ENCODE measurements at places on chromosomes 5 and 9.

DNA sequence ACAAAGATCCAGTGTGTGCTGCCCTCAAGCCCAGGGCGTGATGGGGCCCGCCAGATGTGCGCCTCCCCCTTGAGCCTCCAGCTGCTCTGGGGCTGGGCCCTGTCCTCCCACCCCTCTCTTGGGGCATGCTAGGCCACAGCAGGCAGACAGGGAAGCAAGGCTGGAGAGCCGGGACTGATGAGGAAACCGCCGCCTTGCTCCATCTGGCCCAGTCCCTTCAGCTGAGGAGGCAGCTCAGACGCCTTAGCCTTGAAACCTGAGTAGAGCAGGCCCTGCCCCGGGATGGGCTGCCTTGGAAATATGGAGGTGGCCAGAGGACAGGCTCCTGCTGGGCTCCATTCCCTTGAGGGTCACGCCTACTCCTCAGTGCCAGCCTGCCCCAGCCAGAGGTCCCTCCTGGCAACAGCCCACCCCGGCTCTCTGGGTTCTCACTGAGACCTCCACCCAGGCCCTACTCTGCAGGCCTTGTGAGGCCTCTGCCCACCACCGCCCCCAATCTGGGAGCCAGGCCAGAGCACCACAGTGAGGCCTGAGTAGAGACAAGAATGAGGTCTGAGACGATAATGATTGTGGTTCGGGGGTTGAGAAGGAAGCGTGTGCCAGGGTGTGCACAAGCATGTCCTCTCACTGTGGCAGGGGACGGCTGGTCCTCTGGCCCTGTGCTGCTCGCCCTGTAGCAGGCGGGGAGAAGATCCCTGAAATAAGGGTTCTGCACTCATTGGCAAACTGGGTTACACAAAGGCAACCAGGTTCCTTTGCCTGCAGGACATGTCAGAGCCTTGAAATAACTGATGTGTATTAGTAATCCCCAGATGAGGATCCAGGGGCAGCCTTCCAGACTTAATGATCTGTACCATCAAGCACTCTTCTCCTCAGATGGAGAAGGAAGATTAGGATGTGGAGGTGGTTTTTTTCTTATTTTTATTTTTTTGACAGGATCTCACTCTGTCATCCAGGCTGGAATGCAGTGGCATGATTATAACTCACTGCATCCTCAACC, 30.9 kb downstream of the CXXC5 start:
- no peak for DNase-seq

- DNase-seq = peak; percentile 61
These were observed 133.2 kb downstream of the MTX3 start for GRCh38 chr5:79857714-79858409.

DNA sequence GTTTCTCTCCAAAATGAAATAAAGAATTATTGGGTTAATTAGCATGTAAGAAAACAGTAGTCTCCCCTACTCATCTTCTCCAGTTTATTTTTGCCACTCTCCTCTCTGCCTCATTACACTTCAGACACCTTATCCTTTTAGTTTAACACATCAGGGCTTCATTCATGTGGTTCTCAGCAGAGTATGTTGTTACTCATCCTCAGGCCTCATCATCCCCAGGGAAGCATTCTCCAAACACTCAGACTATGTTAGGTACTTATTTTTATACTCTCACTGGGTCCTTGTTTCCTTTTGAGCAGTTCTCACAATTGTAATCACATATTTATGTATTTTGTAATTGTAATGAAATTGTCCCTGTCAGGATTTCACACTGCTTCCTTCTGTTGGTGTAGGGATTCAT, 470.5 kb downstream of the PDE4D start:
- DNase-seq = no peak

- no peak for DNase-seq
These were observed 58.4 kb upstream of the RAPGEF1 start for GRCh38 chr9:131798246-131798645.

GRCh38 chr5:15731699-15732098, 231.7 kb downstream of the FBXL7 start:
- no peak for DNase-seq

DNA sequence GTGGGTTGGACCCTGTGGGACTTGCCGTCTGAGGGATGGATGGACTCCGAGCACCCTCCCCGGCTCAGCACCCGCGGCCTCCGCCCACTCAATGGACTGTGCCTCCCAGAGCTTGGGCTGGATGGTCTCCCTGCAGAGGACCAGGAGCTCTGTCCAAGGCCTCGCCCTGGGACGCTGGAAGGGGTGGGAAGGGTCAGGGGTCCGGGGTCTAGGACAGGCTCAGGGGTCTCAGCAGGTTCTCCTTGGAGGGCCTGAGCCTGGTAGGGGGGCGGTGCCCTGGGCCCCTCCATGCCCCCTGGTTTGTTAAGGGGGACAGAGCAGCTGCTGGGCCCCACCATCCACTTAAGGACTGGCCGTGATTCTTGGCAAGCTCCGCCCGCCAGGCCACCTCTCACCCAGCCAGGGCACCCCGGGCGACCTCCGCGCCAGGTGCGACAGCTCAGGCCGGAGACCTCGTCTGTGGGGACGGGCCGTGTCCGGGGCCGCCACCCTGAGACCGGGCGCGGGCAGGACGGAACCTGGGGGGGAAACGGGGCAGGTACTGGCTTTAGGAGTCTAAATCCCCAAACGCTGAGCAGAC, 29.2 kb downstream of the EXOC3 start:
- DNase-seq = no peak

GRCh38 chr5:66639037-66639436, 42.8 kb downstream of the MAST4 start:
- DNase-seq = no peak

DNA sequence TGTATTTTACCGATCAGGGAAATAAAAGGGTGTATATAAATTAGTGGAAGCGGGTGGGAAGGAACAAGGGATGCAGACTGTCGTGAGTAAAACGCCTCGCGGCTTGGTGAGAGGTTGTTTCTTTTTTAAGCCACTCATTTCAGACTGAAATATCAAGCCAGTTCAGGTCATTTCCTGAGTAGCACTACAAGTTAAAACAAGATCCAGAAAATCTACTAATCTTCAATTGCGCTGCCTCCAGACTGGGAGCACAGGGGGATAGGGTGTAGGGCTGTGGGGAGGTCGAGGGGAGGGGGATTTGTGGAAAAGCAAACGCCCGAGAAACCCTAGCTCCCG, 140.8 kb downstream of the TSSK1B start:
- DNase-seq = no peak

GRCh38 chr5:135821061-135821801, 13.2 kb upstream of the SLC25A48 start:
- DNase-seq = no peak

DNA sequence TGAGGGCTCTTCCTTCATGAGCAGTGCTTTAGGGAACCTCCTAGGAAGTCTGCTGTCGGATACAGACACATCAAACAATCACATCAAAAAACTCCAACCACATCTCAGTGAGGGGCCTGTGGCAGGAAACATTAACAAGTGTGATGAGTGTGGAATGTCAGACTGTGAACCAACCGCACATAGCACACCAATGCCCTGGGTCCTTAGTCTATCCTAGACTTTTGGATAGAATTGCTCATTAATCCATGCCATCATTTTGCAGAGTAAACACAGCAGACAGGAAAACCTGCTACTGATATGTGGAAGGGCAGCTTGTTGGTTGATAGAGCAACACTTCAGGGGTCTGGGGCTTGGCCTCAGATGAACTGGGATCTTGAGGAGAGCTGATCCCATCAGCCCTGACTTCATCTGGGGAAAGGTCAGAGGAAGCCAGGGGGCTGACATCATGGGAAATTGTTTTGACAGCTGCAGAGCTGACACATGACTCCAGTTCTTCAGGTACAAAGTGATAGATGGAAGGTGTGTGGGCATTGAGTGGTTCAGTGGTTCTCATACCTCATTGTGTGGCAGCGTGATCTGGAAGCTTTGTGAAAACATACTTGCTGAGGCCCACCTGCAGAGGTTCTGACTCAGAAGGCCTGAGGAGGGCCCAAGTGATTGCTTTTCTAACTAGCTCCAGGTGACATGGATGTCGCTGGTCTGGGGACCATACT, 193.3 kb downstream of the DIRAS2 start:
- DNase-seq = no peak

GRCh38 chr9:134336228-134336627, 10.0 kb downstream of the RXRA start:
- no peak for DNase-seq

DNA sequence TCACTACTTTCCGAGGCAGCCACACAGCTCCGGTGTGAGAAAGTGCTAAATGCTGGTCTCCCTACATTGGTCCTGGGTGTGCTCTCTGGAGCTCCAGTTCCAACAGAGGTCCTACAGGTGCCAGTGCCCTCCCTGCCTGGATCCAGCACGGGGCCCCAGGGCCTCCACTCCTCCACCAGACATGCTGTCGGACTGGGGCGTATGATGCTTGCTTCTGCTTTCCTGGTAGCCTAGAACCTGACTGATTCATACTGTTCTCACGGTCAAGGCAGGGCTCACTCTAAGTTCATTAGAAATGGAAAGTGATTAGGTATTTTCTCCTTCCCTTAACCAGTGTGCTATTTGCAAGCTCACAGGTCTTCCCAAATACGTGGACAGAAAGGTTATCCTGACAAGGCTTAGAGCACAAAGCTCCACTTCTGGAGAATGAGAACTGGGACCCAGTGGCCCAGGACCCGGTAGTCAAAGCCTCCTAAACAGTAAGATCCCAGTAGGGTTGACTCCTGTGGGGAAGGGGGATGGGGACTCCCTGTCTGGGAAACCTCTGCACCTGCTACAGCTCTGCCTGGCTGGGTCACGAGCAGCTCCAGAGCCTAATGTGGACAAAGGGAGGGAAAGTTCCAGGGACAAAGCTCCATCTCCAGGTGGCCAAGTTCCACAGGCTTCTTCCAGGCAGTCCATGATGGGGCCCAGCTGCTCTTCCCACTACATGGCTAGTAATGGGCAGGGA, 98.1 kb downstream of the PAX5 start:
- no peak for DNase-seq

GRCh38 chr9:8052991-8053390, 253.4 kb upstream of the DMAC1 start:
- no peak for DNase-seq

DNA sequence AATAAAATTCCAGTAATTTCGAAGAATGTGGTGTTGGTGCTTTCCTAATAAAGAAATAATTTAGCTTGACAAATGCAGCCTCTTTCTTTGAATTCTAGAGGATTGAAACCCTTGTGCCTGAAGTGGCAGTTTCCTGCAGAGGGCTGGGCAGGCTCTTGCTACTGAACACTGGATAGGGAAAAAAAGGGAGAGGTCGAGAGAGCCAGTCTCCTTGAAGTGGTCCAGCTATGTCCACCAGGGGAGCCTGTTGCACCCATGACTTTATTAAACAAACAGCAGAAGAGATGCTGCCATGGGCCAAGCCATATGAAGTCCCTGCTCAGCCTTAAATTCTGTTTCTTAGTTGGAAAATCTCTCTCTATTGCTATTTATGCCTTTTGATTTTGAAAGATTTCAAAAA, 178.4 kb downstream of the SMARCA2 start:
- no peak for DNase-seq

- DNase-seq = no peak
These were observed 3.8 kb downstream of the IRX1 start for GRCh38 chr5:3599226-3600105.

GRCh38 chr9:14075218-14075617, 238.7 kb downstream of the NFIB start:
- no peak for DNase-seq

DNA sequence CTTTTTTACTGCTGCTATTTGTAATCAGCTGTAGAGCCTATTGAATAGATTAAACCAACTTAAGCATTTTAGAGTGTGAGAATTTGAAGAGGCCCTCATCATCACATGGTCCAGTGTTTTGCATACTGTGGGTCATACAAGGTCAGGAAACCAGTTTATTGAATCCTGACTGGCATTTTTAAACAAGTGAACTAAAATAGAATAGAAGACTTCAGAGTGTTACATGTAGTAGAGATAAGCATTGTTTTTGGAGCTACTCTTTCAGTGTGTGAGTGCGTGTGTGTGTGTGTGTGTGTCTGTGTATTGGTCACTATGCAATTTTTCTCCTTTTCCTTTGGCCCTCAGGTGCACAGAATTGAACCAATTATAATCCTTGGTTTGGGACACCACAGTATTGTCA, 114.4 kb downstream of the SLC28A3 start:
- no peak for DNase-seq

GRCh38 chr9:72203205-72203803, 54.1 kb downstream of the GDA start:
- peak; percentile 54 for DNase-seq
